Activated B cell treated with CpG ODN at 0.5 μM for 24 hours (primary cell): ENCODE measurements at places on chromosomes 5 and 9.

GRCh38 chr5:52007230-52007858 lies 624.1 kb downstream of the ISL1 start:
- H3K4me3 ChIP-seq, result no peak overlapping the region
- no peaks in the 10 kb centered on the region for H3K36me3 ChIP-seq
- H3K4me1 ChIP-seq, result no peaks in the 10 kb centered on the region
- no peak for DNase-seq
- no peak overlapping the region for H3K27ac ChIP-seq

DNA sequence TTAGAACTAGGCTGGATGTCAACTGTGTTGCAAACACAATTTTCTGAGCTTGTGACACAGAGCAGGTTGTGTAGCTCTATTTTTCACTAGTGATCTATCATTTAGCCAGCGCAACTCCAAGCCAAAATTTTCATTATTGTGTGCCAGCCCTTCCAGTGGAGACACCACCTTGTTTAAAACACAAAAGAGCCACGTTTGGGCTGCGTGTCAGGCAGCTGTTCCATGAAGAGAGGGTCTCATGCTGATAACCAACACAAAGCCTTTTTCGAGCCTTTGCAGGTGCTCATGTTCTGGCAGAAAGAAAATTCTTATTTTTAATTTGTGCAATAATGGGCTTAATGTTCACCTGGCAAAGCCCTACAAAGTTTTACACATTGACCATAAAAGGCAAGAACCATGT lies 237.6 kb upstream of the RGMB start:
- DNase-seq, result no peak
- H3K27me3 ChIP-seq, result no peaks in the 10 kb centered on the region
- H3K4me1 ChIP-seq, result no peaks in the 10 kb centered on the region

DNA sequence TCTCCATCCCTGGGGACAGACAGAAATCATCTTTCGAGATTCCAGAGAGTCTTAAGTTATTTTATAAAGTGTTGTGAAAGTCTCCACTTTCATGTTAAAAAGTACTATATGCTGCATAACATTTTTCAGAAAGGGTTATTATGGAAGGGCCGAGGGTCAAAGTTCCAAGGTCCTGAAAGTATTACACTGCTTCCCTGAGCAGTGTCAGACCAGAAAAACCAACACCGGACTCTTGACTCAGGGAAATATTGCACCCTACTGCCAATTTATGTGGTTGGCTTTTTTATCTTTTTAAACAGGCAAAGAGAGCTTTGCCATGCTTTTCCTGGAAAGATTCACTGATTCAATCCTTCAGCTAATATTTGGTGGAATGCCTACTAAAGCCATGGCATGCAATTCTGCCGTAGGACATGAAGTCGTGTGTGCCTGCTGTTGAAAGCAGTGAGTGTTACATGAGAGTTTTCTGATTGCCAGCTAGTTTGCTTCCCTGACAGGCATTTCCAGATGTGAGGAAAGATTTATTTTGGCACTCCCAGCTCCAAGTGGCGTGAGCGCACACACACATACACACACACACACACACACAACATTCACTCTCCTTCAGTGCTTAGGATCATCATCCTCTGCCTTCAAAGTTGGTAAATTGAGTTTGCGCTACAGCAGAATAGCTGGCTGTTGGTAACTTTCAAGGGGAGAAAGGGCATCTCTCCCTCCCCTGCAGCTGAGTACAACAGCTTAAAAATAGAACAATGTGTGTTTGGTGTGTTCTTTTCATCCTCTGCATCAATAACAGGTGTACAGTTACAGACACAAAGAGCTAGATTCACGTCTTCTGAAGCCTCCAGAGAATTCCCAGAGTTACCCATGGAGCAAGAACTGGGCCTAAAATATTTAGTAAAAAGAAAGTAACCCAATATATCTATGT lies 45.6 kb downstream of the SLC1A3 start:
- DNase-seq, result no peak
- no peaks in the 10 kb centered on the region for H3K36me3 ChIP-seq
- peaks cover 19% of the 10 kb centered on the region for H3K27me3 ChIP-seq

DNA sequence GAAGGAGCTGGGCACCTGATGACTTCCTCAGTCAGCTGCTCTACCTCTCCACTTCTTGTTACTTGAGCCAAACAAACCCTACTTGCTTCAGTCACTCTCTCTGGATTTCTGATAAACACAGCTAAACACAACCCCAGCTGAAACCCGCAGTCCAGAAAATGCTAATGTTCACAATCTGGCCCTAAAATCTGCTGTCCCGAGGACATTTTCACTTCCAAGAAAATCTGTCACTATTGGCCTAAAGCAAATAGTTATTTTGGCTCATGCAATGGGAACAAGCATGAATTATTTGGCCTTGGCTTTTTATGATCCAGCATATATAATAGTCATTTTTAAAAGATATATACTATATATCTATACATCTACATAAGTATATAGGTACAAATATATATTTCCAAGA lies 19.1 kb downstream of the FAM81B start:
- no peak overlapping the region for H3K4me3 ChIP-seq
- DNase-seq, result no peak
- peaks cover 8% of the 10 kb centered on the region for H3K27me3 ChIP-seq
- H3K27ac ChIP-seq, result no peak overlapping the region
- H3K4me1 ChIP-seq, result no peaks in the 10 kb centered on the region

DNA sequence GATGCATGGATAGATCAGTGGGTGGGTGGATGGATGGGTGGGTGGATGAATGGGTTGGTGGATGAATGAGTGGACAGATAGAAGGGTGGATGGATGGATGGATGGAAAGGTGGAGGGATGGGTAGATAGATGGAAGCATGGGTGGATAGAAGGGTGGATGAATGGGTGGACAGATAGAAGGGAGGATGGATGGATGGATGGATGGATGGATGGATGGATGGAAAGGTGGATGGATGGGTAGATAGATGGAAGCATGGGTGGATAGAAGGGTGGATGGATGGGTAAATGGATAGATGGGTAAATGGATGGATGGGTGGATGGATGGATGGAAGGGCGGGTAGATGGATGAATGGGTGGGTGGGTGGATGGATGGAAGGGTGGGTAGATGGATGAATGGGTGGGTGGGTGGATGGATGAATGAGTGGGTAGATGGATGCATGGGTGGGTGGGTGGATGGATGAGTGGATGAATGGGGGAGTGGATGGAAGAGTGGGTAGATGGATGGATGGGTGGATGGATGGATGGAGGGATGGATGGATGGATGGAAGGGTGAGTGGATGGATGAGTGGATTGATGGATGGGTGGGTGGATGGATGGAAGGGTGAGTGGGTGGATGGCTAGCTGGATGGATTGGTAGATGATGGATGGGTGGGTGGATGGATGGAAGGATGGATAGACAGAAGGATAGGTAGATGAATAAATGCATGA lies 87.7 kb upstream of the ASS1 start:
- H3K27ac ChIP-seq, result no peak overlapping the region
- DNase-seq, result no peak
- no peaks in the 10 kb centered on the region for H3K27me3 ChIP-seq
- H3K36me3 ChIP-seq, result no peaks in the 10 kb centered on the region
- H3K4me1 ChIP-seq, result peaks cover 37% of the 10 kb centered on the region
- H3K4me3 ChIP-seq, result no peak overlapping the region

- H3K27ac ChIP-seq, result no peak overlapping the region
- no peaks in the 10 kb centered on the region for H3K36me3 ChIP-seq
- no peaks in the 10 kb centered on the region for H3K27me3 ChIP-seq
These were observed 42.1 kb upstream of the CDH18 start for GRCh38 chr5:20030125-20030524.

GRCh38 chr5:143679777-143680176 lies 132.2 kb upstream of the HMHB1 start:
- no peaks in the 10 kb centered on the region for H3K27me3 ChIP-seq
- H3K4me3 ChIP-seq, result no peak overlapping the region
- no peak overlapping the region for H3K27ac ChIP-seq
- no peaks in the 10 kb centered on the region for H3K36me3 ChIP-seq

DNA sequence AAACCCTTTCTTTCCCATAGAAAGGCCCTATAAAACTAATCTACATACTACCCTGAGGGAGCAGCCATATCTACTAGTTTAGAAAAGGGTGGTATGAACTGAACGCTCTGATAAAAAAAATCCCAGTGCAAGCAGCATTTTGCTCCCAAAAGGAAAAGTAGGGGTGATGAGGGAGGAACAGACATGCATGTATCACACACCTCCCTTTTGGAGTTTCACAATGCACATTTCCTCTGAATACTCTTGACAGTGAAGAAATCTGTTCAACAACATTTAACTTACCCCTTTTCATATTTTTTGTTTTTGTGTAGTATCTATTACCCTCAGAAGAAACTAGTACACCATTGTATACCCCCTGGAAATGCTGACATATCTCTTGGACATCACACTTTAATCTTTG lies 411.4 kb downstream of the MAT2B start:
- H3K27ac ChIP-seq, result peak overlapping the region; percentile 99
- peaks cover 31% of the 10 kb centered on the region for H3K36me3 ChIP-seq
- peak overlapping the region; percentile 85 for H3K4me3 ChIP-seq
- no peaks in the 10 kb centered on the region for H3K27me3 ChIP-seq
- H3K4me1 ChIP-seq, result peaks cover 71% of the 10 kb centered on the region

DNA sequence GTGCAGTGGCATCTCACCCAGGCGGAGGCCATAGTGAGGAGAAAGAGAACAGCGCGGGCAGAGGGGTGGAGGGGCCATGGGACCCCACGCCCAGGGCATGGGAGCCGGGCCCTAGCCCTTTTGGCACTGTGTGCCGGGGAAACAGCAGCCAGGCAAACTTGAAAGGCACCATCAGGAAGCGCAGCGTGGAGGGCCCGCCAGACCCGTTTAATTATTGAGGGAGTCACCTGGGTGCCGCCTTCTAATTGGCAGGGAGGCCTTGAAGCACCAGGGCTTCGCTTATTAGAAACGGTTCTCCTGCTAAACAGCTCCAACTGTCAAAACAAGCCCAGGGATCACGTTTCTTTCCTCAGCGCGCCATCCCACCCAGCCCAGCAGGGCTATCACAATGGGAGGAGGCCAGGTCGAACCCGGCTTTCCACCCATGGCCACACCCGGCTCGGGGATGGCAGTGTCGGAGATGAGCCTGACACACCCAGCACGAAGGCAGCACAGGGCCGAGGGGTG lies 104.6 kb upstream of the SARDH start:
- peaks cover 17% of the 10 kb centered on the region for H3K36me3 ChIP-seq
- H3K4me1 ChIP-seq, result peaks cover 42% of the 10 kb centered on the region
- no peaks in the 10 kb centered on the region for H3K27me3 ChIP-seq
- no peak overlapping the region for H3K27ac ChIP-seq
- DNase-seq, result no peak

DNA sequence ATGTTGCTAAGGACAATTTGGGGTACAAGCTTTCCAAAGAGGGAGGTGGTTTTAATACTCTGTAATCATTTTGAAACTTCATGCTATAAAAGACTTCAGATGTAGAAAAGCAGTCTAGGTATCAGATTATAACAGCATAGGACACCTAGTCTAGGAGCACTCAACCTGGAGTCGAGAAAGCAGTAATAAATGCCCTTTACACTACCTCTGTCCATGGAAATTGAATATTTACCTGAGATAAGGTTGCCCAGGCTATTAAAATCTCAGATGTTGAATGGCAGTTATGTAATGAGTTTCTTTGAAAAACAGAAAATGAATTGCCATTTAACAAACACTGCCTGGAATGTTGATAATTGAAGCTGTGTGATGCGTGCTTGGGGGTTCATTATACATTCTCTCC lies 561.8 kb upstream of the DMAC1 start:
- H3K27ac ChIP-seq, result no peak overlapping the region
- H3K27me3 ChIP-seq, result no peaks in the 10 kb centered on the region
- H3K4me3 ChIP-seq, result no peak overlapping the region
- H3K4me1 ChIP-seq, result no peaks in the 10 kb centered on the region

GRCh38 chr9:113996531-113997001 lies 81.5 kb downstream of the AMBP start:
- peaks cover 27% of the 10 kb centered on the region for H3K4me1 ChIP-seq
- no peak overlapping the region for H3K27ac ChIP-seq
- no peak overlapping the region for H3K4me3 ChIP-seq
- H3K27me3 ChIP-seq, result no peaks in the 10 kb centered on the region
- DNase-seq, result peak; percentile 6
- no peaks in the 10 kb centered on the region for H3K36me3 ChIP-seq

DNA sequence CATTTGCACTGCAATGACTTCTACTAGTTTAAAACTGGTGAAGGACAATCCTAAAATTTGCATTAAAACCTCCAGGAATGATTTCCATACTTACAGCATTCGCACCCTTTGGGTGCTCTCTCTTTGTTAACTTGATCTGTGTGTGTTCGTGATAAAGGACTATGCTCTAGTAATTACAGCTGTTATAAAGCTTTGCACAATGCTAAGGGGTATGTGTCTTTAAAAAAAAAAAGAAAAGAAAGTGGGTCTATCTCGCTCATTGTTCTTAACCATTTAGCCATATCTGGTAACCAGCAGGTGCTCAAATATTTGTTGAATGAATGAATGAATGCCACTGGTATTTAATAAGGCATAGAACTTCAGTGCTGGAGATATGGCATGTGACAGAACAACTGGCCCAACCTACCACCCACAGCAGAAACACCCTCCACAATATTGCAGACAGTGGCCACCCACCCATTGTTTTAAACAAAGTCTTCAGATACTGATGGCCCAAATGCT lies 8.7 kb downstream of the TRIM36 start:
- H3K4me1 ChIP-seq, result no peaks in the 10 kb centered on the region
- H3K27ac ChIP-seq, result no peak overlapping the region

DNA sequence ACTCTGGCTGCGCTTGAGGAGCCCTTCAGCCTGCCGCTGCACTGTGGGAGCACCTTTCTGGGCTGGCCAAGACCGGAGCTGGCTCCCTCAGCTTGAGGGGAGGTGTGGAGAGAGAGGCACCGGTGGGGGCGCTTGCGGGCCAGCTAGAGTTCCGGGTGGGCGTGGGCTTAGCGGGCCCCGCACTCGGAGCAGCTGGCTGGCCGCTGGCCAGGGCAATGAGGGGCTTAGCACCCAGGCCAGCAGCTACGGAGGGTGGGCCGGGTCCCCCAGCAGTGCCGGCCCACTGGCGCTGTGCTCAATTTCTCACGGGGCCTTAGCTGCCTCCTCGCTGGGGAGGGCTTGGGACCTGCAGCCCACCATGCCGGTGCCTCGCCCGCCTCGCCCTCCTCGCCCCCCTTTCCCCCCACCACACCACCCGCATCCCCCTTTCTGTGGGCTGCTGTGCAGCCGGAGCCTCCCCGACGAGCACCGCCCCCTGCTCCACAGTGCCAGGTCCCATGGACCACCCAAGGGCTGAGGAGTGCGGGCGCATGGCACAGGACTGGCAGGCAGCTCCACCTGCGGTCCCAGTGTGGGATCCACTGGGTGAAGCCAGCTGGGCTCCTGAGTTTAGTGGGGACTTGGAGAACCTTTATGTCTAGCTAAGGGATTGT lies 954.5 kb downstream of the DTWD2 start:
- H3K4me3 ChIP-seq, result no peak overlapping the region
- H3K4me1 ChIP-seq, result no peaks in the 10 kb centered on the region
- no peaks in the 10 kb centered on the region for H3K36me3 ChIP-seq
- no peaks in the 10 kb centered on the region for H3K27me3 ChIP-seq

DNA sequence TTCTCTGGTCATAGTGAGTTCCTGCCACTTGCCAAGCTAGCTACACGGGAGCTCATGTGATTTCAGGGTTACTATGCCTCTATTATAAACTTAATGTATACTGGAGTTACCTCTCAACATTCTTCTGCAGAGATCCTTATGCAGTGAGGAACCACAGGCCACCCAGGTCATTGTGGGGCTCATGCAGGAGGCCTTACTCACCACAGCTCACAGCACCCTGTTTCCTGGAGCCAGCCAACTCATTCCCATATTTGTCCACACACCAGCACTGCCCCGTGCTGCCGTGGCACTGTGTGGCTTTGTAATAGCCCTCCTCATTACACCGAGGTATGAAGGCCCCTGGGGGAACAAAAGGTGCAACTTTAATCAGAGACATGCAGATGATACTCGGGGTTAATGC lies 520.0 kb downstream of the SPOCK1 start:
- H3K27me3 ChIP-seq, result no peaks in the 10 kb centered on the region
- H3K4me1 ChIP-seq, result no peaks in the 10 kb centered on the region
- H3K27ac ChIP-seq, result no peak overlapping the region
- no peak for DNase-seq
- H3K4me3 ChIP-seq, result no peak overlapping the region
- H3K36me3 ChIP-seq, result no peaks in the 10 kb centered on the region
